CD4-positive, alpha-beta T cell treated with Interleukin-6 for 4 hours (primary cell): ENCODE measurements at places on chromosomes 1 and 21.
A peak's percentile ranks its signal among the peaks of the same experiment; 100 is the strongest.

GRCh38 chr1:17586172-17586964 is 46.9 kb downstream of the ARHGEF10L start:
- no peak for DNase-seq

DNA sequence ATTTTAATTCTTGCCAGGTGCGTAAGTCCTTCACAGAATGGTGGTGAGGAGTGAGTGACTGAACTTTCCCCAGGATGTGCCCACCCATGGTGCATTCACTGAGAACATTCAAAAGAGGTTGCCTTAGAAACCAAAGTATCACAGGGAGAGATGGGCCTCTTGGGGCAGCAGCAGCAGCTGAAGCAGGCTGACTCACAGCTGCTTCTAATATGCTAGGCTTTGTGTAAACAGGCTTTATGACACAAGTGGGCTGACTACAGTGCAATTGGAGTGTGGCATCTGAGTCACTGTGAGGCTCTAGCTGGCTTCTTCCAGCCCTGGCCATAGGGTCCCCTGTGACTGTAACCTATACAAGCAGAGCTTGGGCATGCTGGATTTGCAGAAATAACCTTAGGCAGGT is 12.6 kb downstream of the PIGP start:
- no peak for DNase-seq

- no peak for DNase-seq
Observed at GRCh38 chr1:163834778-163835177, 513.0 kb downstream of the NUF2 start.

DNA sequence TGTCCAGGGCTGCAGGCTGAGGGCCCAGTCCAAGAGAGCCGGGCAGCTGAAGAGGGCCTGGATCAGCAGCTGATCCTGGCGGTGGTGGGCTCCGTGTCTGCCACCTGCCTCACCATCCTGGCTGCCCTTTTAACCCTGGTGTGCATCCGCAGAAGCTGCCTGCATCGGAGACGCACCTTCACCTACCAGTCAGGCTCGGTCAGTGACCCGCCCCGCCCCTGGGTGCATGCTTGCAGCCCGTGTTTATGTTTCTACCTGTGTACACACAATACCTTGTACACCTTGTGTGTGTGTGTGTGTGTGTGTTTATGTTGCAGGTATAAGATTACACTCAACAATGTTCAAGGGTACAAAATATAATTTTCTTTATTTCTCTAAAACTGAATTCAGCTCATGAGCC is 13.0 kb downstream of the TIE1 start:
- no peak for DNase-seq

- DNase-seq = peak; percentile 28
Observed at GRCh38 chr1:36159614-36160387, 3.8 kb downstream of the MAP7D1 start.

- peak; percentile 39 for DNase-seq
Observed at GRCh38 chr1:77282187-77282865, 507 bp downstream of the AK5 start.

DNA sequence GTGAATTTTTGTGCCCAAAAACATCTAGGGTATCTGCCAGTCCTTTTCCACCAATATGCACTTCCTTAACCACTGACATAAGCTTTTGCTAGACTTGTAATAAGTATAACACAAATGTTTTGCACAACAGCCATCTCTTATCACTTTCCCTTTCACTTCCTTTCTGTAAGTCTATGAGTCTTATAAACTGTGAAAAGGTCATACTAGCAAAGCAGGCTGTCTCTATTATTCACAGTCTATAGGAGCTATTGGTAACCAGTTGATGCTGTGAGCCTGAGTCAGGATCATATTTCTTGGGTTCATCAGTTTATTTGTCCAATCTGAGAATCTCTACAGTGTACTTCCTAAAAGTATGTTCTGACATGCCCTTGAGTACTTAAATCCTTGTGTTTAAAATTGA is 172.6 kb downstream of the CHRM3 start:
- DNase-seq = no peak

DNA sequence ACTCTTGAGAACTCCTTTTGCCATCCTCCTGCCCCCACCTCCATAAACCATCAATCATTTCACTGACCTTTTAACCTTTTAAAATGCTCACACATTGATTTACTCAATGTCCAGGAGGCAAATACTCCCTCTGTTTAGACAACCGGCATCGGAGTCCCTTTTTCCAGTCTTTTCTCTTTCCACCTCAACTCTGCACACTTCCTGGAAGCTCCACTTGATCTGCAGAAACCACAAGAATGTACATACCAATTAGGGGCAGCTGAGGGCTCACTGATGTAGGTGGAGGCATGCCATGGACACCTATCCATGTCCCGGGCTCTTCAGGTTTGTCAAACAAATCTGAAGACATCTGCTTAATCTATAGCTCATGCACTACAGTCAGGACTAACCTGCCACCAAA is 5.3 kb upstream of the AMIGO1 start:
- DNase-seq = no peak

DNA sequence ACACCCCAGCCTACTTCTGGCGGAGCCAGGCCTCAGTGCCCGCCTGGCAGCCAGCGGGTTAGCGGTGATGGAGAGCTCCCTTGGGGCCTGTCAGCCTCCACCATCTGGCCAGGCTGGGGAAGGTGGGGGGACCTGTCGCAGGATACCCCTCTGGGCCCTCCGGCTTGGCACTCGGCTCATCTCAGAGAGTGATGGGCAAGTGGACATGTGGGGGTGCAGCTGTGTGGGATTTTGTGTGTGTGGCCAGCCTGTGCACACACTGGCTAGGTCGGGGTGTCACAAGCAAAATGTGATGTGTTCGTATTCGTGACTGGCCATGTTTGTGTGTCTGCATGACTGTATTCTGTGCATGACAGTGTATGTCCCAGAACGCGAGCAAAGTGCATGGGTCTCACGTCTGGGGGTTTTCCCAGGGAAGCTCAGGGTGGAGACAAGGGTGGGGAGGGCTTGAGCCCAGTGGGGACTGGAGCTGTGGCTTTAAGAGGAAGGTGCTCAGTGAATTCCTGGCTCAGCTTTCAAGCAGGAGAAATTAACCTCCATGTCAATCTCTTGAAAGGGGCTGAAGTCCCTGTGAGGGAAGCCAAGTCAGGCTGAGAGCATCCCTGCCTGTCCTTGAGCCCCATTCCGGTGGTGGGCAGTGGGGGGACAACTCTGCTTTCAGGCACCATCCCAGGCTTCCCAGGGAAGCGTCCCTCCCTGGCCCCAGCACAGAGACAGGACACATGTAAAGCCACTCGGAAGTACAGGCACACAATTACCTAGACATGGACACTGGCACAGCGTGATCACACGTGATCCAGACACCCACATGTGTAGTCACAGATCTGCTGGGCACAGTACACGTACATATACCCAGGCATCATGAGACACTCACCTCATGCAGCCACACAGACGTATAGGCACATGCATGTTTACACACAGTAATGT is 21.1 kb upstream of the ADGRB2 start:
- no peak for DNase-seq

DNA sequence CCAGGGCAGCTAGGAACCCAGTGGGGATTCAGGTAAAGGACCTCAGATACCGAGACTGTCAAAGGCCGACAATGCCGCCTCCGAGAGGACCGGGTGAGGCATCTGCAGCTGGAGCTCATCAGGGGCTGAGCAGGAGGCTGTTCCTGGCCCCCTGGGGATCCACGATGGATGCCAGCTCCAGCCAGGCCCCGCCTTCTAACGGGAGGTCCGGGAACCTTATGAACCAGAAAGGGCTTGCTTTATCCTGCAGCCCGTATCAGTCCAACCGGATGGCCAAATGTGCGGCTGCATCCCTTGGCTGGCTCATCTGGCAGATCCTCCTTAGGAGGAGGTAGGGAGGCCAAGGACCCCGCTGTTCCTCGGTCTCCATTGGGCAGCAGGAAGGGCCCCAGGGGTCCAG is 32.0 kb downstream of the SLC45A1 start:
- DNase-seq = no peak

DNA sequence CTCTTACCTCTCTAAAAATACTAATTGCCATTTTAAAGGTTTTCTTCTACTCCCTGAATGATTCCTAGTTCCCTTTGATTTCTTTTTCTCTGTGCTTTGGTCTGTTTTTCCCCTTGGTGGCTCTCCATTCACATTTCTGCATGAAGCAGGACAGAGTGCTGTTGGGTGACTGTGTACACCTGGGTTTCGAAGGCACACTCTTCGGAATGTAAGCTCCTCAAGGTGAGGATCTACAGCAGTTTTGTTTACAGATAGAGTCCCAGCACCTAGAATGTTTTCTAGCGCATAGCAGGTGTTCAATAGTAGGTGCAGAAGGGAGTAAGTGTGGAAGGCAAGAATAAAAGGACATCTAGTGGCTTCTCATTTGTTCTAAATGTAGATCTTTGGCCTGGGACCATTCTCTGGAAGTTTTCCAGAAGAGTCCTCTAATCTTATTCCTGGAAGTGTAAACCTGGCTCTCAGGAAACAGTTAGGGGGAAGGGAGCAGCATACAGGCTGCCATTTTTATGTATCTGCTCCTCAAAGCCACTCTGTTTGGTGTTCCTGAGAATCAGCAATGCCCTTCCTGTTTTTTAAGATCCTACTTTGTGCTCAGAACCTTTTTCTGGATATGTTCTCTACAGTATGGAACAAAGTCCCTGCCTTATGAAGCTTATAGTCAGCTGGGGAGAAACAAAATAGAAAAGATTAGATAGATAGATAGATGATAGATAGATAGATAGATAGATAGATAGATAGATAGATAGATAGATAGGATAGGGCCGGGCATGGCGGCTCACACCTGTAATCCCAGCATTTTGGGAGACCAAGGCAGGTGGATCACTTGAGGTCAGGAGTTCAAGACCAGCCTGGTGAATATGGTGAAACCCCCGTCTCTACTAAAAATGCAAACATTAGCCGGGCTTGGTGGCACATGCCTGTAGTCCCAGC is 22.8 kb upstream of the EFNA1 start:
- no peak for DNase-seq

GRCh38 chr1:17184161-17184665 is 20.7 kb upstream of the PADI1 start:
- no peak for DNase-seq

GRCh38 chr21:32549440-32549839 is 35.9 kb downstream of the TCP10L start:
- DNase-seq = no peak

- DNase-seq = no peak
Observed at GRCh38 chr1:68115308-68115707, 64.9 kb upstream of the DIRAS3 start.

DNA sequence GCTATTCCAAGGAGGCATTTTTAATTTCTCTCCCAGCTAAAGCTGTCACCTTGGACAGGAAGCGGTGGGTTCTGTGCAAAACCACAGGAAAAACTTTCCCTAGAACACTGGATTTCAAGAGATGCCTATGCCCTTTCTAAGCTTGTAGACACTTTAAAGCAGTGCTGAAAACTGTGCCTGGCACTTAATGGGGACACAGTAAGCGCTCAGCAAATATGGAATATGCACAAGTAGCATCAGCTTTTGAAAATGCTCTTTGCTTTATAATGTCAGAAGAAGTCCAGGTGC is 50.9 kb upstream of the TARBP1 start:
- DNase-seq = no peak

GRCh38 chr1:4655674-4656532 is 1.5 kb downstream of the AJAP1 start:
- DNase-seq = no peak

GRCh38 chr1:162003061-162003829 is 20.4 kb downstream of the OLFML2B start:
- no peak for DNase-seq

DNA sequence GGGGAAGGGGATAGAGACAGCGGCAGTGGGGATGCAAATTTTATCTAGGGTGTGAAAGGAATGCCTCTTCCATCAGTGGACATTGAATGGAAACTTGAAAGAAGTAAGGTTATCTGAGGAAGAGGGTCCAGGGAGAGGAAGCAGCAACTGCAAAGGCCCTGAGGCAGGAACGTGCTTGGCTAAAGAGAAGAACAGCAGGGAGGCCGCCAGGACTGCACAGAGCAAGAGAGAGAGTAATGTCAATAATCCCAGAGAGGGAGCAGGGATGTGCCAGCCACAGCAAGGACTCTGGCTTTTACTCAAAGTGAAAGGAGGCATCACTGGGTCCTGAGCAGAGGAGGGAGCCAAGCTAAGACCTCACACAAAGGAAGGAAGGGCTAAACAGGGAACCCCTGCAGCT is 50.9 kb downstream of the KCND3 start:
- DNase-seq = no peak

DNA sequence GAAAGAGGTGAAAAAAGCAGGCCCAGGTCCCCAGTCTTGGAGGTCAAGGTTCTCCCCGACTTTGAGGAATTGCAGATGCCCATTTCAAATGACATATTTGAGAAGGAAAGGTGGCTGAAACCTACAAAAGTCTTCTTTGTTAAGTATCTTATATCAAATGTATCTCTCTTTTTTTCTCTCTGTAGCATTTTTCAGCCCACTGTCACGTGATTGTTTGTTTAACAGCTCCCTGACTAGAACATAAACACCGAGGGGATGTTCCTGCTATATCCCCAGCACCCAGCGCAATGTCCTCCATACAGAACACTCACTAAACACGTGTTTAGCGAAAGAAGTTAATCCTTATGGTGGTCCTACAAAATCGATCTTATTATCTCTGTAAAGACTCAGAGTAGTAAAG is 27.6 kb downstream of the BEND5 start:
- no peak for DNase-seq

DNA sequence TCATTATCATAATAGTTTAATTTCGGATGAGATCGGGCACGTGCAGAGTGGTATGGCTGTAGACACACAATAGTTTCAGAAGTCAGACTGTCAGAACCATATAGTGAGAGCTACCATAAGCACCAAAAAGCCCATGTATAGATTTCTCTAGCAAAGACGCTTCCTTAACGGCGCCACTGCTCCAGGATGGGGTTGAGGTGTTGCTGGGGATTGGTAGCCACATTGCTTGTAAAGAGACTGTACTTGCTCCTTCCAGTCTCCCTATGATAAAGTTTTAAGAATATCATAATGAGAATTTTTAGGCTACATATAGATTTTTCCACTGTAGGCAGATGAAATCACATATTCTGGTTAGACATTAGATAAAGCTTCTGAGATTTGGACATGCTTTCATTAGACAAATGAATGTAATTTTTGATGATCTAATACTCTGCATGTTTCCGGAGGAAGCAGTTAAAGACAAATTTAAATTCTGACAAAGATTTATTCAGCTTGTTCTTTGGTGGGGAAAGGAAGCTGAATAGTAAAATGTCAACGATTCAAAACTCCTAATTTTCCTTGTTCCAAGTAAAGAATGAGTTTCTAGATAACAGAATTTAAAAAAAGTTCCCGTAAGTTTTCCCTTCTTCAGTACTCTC is 77.7 kb downstream of the MAP3K7CL start:
- no peak for DNase-seq

DNA sequence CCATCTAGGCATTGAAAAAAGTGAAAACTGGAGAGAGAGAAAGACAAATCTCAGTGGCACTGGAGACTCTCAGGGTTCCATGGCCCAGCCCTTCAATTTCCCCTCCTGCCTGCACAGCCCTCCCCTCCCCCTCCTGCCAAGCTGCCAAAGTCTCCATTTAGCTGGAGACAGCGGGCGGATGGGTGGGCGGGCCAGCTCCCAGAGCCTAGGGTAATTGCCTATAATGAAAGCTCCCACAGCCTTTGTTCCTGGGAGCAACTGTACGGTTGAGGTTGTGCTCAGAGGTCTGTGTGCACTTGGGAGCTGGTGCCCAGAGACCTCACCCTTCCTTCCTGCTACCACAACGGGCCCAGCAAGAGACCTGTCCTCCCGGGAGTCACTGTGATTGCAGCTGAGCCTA is 89.6 kb downstream of the NAV1 start:
- DNase-seq = no peak
